Endodermal cell (in vitro differentiated cells): ENCODE measurements at places on chromosomes 16 and 17.

DNA sequence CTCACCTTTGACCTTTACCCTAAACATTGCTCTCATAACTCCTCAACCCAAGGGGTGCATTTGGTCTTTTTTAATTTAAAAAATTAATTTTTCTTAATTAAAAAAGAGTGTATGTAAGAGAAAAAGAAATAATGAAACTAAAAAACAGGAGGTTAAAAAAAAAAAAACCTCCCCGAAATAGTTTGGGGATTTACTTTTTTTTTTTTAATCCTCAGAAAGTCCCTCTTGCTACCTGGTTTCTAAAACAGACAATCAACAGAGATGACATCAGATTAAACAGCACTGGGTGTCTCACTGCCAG is 301.3 kb downstream of the SOX9 start:
- H3K4me3 ChIP-seq: no peak overlapping the region
- DNase-seq: no peak
- H3K36me3 ChIP-seq: no peaks in the 10 kb centered on the region
- H3K27me3 ChIP-seq: peaks cover 14% of the 10 kb centered on the region
- no peak overlapping the region for H3K27ac ChIP-seq

- no peaks in the 10 kb centered on the region for H3K27me3 ChIP-seq
- no peak overlapping the region for H3K4me3 ChIP-seq
- peaks cover 32% of the 10 kb centered on the region for H3K36me3 ChIP-seq
- no peak overlapping the region for H3K27ac ChIP-seq
Measured at GRCh38 chr17:43216369-43216761, 4.7 kb downstream of the TMEM106A start.

DNA sequence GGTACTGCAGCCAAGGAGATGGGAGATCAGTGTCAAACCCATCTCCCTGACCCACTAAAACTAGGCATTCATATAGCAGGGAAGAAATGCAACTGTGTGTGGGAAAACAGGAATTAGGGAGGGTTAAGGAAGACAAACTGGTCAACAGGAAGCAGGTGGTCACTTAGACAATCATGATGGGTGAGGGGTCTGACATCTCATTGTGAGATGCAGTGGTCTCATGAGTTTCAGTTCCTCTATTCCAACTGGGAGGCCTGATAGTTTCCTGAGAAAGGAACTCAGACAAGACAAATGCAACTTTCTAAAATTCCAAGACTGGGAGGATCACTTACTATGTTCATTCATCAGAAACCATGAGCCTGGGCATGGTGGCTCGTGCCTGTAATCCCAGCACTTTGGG is 361.4 kb upstream of the C16orf82 start:
- no peak for DNase-seq
- H3K4me3 ChIP-seq: no peak overlapping the region
- no peaks in the 10 kb centered on the region for H3K36me3 ChIP-seq
- no peaks in the 10 kb centered on the region for H3K4me1 ChIP-seq

GRCh38 chr17:52537421-52537820 is 378.9 kb upstream of the CA10 start:
- no peak for DNase-seq
- no peaks in the 10 kb centered on the region for H3K4me1 ChIP-seq
- H3K27ac ChIP-seq: no peak overlapping the region
- no peak overlapping the region for H3K4me3 ChIP-seq

GRCh38 chr17:72604518-72604917 is 483.7 kb downstream of the SOX9 start:
- no peak overlapping the region for H3K4me3 ChIP-seq
- no peak overlapping the region for H3K27ac ChIP-seq
- no peak for DNase-seq
- H3K27me3 ChIP-seq: no peaks in the 10 kb centered on the region
- H3K4me1 ChIP-seq: peaks cover 2% of the 10 kb centered on the region
- H3K36me3 ChIP-seq: no peaks in the 10 kb centered on the region

DNA sequence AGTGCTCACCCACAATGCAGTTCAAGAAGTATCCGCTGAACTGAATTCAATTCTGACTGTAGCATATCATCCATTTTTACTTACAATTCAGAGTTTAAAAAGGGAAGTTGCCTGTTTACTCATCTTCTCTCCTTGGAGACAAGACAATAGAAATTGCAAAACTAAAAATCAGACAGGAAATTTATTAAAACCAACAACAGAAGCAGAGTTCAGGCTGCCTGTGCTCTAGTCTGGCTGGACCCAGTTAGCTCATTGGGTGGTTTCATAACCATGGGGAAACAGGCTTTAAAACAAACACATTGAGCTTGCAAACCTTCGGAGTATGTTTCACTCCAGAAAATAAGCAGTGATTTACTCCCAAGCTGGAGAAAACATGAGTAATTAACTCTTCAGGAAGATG is 321.4 kb downstream of the GRIN2A start:
- H3K27me3 ChIP-seq: no peaks in the 10 kb centered on the region
- no peak for DNase-seq
- H3K27ac ChIP-seq: no peak overlapping the region
- H3K36me3 ChIP-seq: no peaks in the 10 kb centered on the region
- H3K4me1 ChIP-seq: peaks cover 13% of the 10 kb centered on the region

DNA sequence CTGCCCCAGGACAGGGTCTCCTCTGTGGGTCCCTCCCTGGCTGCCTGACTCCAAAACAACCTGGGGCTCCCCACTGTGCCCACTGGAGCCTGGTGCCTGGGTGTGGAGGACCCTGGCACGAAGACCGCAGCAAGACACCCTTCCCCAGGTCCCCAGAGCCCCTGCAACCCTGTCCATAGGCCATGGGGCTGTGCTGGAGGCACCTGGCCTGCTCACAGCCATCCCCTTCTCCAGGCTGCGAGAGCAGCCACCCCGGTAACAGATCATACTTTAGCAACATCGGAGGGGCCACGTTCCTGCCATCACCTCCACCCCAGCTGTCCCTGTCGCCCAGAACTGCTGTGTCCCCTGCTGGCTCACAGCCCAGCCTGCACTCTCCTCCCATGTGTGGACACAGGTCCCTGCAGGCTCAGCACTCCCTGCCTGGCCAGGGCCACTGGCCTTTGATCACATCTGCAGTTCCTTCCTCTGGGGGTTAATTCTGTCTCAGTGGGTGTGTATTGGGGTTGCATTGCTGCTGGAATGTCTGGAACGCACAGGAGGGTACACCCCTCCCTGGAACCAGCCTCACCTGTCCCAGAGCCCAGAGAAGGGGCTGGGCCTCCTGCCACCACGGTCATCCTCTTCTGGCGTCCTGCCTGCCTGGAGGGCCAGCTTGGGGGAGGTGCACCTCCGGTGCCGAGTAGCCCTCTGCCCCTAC is 12.2 kb downstream of the PPL start:
- peaks cover 10% of the 10 kb centered on the region for H3K36me3 ChIP-seq
- no peak overlapping the region for H3K27ac ChIP-seq
- H3K27me3 ChIP-seq: no peaks in the 10 kb centered on the region
- H3K4me3 ChIP-seq: no peak overlapping the region
- H3K4me1 ChIP-seq: peaks cover 6% of the 10 kb centered on the region
- DNase-seq: peak; percentile 82
